Epithelial cell of proximal tubule (primary cell): ENCODE measurements at places on chromosomes 6 and 20. TPM values are rescaled to one million over a fixed set of nuclear protein-coding genes. Genes with fewer than 3 reads are reported as not detected.
A peak's percentile ranks its signal among the peaks of the same experiment; 100 is the strongest.

GRCh38 chr6:116511424-116512110 is at the start of gene CALHM5:
Gene CALHM5 (plus strand): TSS chr6:116511639. CDS start chr6:116511697, 58 bp downstream.
- peak; percentile 48 for DNase-seq

TMEM217 gene
- total RNA-seq, result 0.80 and 0.86 TPM in 2 replicates

DNA sequence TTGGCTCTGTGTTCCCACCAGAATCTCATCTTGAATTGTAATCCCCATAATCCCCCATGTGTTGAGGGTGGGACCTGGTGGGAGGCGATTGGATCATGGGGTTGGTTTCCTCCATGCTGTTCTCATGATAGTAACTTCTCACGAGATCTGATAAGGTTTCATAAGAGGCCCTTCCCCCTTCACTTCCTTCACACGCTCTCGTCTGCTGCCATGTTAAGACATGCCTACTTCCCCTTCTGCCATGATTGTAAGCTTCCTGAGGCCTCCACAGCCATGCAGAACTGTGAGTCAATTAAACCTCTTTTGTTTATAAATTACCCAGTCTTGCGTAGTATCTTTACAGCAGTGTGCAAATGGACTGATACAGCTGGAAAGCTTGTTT is 90.0 kb downstream of the ELOVL5 start:
- no peak for DNase-seq

DNA sequence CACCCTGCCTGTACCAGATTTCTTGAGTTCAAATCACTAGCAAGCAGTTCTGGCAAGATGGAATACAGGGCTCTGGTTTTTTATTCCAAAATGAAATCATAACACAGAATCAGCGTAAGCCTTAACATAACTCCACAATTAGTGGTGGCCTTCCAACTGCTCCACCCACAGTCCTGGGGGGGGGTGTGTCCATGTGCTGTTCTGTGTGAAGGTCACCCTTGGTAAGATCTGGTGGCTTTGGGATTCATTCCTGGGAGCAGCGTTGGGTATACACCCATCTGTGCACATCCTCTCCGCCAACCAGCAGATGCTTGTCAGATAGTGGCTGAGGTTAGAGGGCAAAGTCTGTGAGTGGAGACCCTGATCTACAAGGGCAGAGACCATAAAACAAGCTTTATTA is 49.9 kb upstream of the CD83 start:
- DNase-seq, result no peak

- DNase-seq, result no peak
Observed at GRCh38 chr6:3164388-3164787, 7.0 kb upstream of the TUBB2A start.

DNA sequence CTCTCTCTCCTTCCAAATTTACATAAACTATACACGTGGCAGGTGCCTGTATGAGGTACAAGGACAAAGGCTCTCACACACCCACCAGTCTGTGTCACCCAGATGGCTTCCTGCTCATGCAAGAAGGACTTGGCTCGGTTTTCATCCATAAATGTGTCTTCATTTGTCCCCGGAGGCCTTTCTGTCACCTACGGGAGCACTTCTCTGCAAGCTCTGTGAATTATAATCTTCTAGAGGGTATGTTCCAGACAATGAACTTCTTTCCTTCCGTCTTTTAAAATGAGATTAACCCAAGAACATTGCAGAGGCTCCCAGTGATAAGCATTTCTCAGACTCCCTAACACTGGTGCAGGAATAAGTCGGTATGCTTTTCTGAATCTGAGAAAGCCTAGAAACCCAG is 123.6 kb downstream of the PTPRT start:
- DNase-seq, result no peak

SMLR1 gene
- total RNA-seq, result not detected in 2 replicates

DNA sequence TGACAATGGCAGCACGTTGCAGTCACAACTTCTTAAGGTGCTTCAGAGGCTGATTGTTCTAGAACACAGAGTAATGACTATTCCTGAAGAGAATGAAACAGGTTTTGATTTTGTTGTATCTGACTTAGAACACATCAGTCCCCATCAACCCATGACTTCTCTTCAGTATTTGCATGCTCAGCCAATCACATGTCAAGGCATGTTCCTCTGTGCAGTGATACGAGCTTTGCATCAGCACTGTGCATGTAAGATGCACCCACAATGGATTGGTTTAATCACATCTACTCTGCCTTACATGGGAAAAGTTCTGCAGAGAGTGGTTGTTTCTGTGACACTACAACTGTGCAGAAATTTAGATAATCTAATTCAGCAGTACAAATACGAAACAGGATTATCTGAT is 54.3 kb downstream of the PGM3 start:
- no peak for DNase-seq

- DNase-seq, result no peak
Observed at GRCh38 chr6:136607204-136607931, 57.1 kb upstream of the MAP7 start.

GPLD1 gene
- 0.51 and 0.75 TPM in 2 replicates for total RNA-seq

- DNase-seq, result no peak
Observed at GRCh38 chr6:16374461-16375200, 136.2 kb downstream of the GMPR start.

DEF6 gene
- 4.2 and 6.0 TPM in 2 replicates for total RNA-seq

GRCh38 chr6:168133687-168134559 is 54.9 kb upstream of the FRMD1 start:
- no peak for DNase-seq

DNA sequence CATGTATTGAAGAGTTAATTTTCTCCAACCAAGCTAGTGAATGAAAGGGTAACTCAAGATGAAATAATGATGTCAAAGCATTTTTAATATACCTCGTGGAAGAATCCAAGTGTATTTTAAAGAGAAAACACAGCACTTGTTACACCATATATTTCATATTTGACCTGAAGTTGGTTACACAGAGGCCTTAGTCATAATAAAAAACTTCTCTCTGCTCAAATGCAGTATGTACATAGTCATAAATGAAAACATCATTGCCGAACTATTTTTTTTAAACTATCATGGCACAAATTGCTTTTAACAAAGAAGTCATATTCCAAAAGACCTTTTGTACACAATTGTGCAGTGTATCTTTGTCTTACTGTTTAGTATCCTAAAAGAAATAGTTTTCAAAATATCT is 43.0 kb downstream of the BACH2 start:
- no peak for DNase-seq

DNA sequence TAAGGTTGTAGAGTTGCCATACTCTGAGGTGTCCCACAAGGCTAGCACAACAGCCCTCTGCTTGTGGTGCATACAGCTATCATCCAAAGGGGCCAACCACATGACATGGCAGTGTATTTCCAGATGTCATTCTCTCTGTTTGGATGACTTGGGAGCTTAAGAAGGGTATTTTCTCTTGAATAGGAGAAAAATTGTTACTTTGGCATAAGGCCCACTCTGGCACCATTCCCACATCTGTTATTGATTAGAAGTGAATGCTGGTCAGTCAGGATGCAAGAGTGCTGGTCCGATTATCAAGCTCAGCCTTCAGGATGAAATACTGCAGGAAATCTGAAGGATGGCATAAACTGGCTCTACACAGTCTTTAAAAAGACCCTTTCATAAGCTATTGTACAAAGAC is 83.6 kb upstream of the C20orf144 start:
- no peak for DNase-seq

TCFL5 gene
- total RNA-seq, result 5.7 and 7.2 TPM in 2 replicates

GRCh38 chr20:59718071-59718470 is 113.7 kb downstream of the PHACTR3 start:
- no peak for DNase-seq

- DNase-seq, result no peak
Observed at GRCh38 chr6:129659590-129660345, 50.2 kb downstream of the ARHGAP18 start.

DNA sequence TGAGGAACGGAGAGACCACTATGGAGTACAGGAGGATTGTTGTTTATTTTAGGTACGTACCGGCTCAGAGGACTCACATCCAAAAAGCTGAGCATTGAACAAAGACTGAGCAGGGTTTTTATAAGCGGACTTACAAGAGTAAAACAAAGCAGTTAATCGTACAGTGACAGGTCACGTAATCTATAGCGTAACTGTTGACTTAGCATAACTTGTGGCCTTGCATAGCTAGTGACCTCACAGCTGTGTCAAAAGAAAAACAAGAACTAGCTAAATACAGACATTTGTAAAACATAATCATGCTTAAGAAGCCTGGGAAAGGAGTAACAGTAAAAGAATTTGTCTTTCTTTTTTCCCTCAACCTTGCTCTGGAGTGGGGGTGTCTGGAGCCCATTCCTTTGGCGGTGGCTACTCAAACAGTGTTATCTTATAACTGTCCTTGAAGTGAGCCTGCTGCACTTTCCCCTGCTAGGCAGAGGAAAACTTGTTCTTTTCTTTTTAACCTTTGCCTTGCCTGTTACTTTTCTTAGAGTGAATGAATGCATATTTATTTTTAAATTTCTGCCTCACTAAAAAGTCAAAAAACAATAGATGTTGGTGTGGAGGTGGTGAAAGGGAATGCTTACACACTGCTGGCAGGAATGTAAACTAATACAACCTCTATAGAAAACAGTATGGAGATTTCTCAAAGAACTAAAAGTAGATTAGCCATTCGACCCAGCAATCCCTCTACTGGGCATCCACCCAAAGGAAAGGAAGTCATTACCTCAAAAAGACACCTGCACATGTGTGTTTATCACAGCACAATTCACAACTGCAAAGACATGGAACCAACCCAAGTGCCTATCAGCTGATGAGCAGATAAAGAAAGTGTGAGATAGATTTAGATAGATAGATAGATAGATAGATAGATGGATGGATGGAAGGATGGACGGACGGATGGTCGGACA is 109.0 kb downstream of the TAF4 start:
- DNase-seq, result no peak

TRIM40 gene
- not detected in 2 replicates for total RNA-seq

SALL4 gene
- total RNA-seq, result 1.4 and 3.7 TPM in 2 replicates

DNA sequence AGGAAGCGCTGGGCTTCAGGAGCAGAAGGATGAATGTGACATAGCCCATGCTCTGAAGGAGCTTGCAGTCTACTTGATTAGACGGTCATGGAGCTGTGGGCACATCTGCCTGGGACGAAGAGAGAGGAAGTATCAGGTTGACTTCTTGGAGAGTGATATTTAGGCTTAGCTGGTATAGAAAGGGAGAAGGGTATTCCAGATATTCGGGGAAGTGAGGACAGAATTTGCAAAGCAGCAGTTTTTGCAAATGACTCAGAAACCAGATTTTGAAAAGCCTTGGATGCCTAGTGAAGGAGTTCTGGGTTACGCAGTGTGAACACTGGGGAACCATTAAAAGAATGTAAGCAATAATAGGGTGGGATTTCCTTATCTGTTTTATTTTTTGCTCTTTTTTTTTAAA is 60.7 kb downstream of the EYA4 start:
- DNase-seq, result no peak

DNA sequence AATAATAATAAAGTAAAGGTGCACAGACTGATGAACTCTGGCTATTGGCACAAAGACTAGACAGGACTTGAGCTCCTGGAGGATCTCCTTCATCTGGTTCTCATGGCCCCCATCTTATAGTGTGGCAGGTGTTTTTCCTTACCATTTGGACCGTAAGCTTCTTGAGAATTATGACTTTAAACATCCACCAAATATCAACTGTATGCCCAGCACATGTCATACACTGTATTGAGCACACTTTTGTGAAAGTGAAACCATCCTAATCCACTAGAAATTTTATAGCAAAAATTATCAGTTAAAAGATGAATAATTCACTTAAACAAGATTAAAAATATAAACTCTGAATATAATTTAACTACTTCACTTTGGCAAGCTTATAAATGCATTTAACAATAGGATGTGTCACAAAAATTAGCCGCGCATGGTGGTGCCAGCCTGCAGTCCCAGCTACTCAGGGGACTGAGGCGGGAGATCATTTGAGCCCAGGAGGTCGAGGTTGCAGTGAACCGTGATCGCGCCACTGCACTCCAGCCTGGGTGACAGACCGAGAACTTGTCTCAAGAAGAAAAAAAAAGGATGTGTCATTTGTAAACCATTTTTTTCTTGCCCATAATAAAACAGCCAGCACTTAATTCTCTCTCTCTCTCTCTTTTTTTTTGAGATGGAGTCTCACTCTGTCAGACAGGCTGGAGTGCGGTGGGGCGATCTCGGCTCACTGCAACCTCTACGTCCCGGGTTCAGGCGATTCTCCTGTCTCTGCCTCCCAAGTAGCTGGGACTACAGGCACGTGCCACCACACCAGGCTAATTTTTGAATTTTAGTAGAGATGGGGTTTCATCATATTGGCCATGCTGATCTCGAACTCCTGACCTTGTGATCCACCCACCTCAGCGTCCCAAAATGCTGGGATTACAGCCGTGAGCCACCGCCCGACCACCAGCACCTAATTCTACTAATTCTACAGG is 9.1 kb downstream of the HIVEP2 start:
- no peak for DNase-seq

DNA sequence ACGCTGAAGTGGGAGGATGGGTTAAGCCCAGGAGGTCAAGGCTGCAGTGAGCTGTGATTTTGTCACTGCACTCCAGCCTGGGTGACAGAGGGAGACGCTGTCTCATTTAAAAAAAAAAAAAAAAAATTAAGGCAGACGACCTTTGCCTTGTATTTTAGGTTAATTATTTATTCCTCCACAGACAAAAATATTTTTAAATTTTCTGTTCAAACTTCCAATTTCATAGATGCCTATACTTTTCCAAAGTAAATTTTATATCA is 6.3 kb upstream of the SMIM28 start:
- DNase-seq, result no peak

DNA sequence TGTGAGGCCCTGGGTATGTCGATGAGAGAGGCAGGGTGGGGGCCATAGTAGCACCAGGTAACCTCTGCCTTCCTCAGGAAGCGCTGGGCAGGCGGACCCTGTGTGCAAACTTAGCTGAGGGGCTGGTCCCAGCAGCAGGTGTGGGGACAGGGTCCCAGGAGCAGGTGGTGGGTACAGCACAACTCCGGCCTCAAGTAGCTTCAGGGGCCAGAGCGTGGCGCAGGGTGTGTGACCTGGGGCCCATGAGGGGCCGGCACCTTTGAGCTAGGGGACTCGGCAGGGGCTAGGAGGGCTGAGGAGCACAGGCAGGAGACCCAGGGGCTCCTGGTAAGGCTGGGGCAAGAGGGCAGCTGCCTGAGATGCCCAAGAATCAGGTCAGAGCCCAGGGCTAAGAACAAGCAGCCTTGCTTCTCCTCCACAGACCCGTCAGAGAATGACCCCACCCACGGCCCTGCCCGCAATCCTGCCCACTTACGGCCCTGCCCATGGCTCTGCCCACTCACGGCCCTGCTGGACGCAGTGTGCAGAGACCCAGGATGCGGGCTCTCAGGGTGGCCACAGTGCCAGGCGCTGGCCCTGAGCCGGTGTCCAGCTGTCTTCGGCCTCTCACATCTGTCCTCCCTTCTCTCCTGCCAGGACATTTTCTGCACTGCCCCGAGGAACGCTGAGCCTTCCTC is 30.9 kb downstream of the CHRNA4 start:
- no peak for DNase-seq

- no peak for DNase-seq
Observed at GRCh38 chr6:140069576-140069975, 695.1 kb upstream of the CITED2 start.

GRCh38 chr6:322940-323729 is 30.8 kb downstream of the DUSP22 start:
- no peak for DNase-seq
